Amygdala (tissue), 56 donors: ENCODE measurements at places on chromosomes 12 and 14.

DNA sequence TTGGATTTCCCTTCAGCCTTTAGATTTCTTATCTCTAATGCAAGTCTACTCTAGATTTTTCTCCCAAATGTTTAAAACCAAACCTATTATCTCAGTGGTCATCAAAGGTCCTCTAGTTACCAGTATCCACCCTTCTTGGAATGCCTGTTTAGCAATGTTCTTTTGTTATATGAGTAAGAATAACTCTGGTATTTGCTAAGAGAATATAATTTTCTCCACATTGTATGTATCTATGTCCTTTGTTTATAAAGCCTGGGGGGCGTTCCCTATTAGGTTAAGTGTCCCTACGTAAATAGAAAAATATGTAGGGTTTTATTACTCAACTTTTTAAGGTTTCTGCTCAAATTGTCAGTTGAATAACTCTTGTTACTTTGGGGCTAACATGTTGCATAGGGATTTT, 27.3 kb downstream of the PPM1A start:
- no peak for DNase-seq

DNA sequence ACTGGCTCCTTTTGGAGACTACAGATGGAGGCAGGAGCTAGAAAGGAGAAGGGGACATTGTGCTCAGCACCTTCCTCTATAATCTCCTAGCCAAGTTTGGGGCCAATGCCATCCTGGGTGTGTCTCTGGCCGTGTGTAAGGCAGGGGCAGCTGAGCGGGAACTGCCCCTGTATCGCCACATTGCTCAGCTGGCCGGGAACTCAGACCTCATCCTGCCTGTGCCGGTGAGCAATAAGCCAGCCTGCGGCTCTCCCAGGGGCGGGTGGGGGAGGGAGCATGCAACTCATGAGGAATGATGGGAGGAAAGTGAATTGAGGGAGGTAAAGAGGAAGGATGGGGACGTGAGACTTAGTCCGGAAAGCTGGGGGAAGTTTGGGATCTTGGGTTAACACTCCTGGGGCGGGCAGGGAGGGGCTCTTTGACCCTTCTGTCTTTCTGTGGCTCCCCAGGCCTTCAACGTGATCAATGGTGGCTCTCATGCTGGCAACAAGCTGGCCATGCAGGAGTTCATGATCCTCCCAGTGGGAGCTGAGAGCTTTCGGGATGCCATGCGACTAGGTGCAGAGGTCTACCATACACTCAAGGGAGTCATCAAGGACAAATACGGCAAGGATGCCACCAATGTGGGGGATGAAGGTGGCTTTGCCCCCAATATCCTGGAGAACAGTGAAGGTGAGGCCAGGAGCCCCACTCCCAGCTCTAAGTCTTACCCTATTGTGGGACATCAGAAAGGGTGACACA, 3.3 kb downstream of the ENO2 start:
- no peak for DNase-seq

GRCh38 chr12:106364261-106364660, 6.7 kb downstream of the POLR3B start:
- no peak for DNase-seq

DNA sequence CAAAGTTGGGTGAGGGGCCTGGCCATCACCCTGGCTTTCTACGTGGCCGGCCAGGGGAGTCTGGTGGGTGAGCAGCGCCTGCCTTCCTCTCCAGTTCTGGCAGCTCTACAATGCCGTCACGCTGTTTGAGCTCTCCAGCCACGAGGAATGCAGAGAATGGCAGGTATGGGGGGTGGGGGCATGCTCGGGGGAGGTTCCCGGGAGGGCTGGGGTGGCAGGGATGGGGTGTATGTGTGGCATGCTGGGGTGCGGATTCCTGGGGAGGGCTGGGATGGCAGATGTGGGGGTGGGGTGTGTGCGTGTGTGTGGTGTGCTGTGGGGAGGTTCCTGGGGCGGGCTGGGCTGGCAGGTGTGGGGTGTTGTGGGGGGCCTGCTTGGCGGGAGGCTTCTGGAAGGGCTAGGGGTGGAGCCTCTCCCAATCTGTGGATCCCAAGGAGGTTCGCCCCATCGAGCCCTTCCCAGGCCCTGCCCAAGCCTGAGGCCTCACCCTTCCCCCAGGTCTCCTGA, 18.5 kb downstream of the RHOF start:
- DNase-seq: no peak

GRCh38 chr14:75249251-75249957, 29.2 kb upstream of the FOS start:
- DNase-seq: no peak

DNA sequence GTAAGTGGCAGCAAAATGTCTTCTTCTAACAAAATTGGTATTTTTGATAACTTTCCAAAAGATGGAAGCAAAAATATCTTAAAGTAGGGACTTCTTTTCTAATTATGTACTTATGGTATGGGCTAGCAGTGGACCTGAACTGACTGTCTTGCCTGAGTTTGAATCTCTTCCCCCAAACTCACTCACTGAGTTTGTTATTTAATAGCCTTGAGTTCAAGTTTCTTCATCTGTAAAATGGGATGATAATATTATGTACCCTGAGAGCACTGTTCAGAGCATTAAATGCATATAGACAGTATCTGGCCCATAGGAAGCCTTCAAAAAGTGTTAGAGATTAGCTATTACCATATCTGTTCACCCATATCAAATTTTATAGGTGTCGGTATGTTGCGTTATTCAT, 210.4 kb upstream of the NUDT4 start:
- DNase-seq: no peak

DNA sequence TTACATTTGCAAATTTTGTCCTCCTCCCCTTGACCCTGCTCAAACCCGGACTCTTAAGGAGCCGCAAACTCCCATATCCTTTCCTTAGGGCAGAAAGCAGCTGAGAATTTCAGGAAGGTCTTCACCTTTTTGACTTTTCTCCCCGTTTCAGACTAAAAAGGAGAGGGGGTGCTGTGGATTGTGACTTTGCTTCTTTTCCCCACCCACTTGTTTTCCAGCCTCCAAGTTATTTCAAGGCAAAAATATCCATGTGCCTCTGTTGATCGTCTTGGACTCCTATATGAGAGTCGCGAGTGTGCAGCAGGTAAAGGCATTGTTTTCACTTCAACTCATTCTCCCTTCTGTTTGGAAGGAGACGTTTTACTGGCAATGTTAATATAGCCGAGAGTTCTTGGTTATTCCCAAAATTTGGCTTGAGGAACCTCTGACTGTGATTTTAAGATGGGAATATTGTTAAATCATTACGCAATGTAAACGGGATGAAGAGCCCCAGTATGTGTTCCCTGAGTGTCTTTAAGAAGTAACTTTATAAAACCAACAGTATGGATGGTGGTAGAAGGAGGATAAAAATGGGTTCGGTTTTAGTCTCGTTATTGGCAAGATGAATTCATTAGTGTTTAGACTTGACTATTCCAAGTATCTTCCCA, 663 bp downstream of the LRRK2 start:
- no peak for DNase-seq

DNA sequence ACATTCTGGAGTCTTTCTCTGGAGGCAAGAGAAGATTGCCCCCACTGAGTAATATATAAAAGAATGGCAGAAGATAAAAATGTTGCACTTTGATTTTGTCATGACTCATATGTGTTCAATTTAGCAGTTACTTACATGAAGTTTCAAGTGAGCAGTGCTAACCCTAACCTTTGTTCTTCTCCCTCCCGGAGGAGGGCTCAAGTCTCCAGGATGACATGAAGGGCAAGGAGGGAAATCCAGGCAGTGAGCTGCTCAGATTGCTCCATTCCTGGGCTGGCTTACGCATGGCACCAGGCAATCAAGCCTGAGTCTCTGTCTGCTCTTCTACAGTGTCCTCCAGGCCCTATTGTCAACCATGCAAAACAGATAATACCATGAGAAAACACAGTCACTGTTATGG, 322.3 kb downstream of the DUSP6 start:
- DNase-seq: no peak

DNA sequence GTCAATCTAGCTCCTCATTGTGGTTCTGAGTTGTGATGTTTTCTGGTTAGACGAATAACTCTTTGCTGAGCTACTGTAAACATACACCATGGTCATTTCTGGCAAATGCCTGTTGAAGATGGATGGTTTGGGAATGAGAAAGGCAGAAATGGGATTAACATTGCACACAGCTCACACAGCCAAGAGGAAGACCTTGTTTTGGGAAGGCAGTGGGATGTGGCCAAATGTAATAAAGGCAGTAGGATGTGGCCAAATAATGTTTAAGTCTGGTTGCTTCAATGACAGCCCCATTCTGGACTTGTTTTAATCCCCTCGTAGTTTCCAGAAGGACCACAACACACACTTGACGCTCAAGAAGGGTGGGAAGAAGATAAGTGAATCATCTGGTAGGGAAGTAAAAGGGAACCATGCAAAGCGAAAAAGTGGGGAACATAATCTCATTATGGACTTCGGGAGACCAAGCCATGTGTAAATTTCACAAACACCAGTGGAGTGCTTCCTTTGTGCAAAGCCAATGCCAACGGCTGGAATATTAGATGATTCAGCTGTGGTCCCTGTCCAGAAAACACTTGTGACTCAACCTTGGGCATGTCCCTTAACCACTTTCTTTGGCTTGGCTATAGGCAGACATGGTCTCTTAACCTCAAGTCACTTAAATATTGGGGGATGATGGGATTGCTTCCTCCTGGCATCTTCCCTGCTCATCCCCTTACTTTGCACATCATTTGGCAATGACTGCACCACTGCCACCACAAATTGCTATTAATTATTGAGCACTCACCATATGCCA, 284.4 kb upstream of the CRY1 start:
- no peak for DNase-seq

DNA sequence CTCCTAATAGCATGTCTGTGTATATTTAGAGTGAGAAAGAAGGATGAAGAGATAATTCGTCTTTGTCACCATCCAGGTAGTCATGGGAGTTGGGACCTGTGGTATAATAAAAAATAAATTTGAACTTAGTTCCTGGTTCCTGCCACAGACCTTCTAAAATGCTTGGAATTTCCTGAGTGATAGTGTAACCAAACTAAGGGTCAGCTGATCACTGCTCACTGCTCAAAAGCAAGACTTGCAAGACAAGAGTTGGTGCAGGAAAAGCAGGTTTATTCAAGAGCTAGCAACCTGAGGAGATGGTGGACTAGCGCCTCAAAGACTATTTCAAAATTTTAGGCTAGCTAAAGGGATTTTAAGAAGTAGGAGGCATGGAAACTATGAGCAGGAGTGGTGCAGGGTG, 19.1 kb downstream of the ANG start:
- DNase-seq: no peak

DNA sequence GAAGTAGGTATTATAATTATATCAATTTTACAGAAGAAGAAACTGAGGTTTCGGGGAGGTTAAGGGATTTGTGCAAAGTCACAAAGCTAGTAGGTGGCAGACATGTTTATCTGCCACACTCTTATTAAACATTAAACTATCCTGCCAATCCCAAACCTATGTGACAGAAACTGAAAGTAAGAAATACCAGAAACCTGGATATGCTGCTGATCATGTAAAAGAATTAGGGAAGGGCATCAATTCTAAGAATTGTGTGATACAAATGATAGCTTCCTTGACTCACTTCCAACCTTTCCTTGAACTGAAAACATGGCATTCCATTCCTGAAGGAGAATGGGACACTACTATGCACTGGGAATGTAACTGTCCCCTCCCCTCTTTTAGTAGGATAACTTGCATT, 16.9 kb downstream of the TAOK3 start:
- no peak for DNase-seq

DNA sequence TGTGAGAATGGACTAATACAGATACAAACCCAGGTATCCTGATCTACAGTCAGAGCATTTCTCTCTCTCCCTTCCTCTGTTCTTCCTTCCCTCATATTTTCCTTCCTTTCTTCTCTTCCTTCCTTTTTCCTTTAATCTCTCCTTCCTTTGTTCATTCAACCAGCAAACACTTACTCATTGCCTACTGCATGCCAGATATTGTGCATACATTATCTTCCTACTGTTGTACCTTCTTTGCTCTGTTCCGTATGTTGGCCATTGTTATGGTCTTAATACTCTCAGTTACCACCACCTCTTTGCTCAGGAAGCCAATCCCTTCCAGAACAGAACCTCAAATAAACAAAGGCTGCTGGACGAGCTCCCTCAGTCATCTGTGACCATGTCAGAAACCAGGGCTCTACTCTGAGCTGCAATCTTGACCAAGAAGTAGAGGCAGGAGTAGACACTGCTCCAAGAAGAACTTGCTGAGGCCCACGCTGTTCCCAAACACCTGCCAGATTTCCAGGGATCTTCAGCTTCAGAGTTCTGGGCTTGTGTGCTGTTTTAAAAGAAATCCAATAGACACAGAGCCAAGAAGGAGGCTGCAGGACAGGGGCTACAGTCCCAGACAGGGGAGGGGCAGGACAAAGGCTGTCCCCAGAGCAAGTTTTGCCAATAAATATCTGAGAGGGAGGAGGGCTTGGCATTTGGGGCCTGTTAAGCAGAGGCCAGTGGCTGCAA, 526.7 kb upstream of the TBX3 start:
- DNase-seq: no peak

DNA sequence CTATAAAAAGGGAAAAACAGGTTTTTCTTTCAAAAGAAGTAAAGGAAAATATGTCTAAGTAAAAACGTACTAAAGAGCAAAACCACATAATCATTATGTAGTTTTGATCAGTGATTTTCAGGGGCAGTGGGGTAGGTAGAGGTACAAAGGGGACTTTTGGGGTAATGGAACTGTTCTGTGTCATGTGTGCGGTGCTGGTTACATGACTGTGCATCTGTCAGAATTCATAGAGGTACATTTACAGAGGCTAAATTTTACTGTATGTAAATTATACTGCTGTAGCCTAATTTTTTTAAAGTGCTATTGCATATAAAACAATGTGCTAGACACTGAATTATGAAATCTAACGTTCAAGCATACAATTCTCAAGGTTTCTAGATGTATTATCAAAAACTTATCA, 2.0 kb downstream of the ESR2 start:
- DNase-seq: no peak

GRCh38 chr14:35368139-35368460, 36.4 kb downstream of the NFKBIA start:
- no peak for DNase-seq

- no peak for DNase-seq
Measured at GRCh38 chr12:121927813-121928212, 9.4 kb downstream of the CFAP251 start.

- DNase-seq: no peak
Measured at GRCh38 chr12:79534029-79534867, 156.5 kb downstream of the PAWR start.

- no peak for DNase-seq
Measured at GRCh38 chr12:34297790-34298164, 275.5 kb downstream of the ALG10 start.

- DNase-seq: no peak
Measured at GRCh38 chr12:95956557-95957145, 13.5 kb downstream of the AMDHD1 start.

DNA sequence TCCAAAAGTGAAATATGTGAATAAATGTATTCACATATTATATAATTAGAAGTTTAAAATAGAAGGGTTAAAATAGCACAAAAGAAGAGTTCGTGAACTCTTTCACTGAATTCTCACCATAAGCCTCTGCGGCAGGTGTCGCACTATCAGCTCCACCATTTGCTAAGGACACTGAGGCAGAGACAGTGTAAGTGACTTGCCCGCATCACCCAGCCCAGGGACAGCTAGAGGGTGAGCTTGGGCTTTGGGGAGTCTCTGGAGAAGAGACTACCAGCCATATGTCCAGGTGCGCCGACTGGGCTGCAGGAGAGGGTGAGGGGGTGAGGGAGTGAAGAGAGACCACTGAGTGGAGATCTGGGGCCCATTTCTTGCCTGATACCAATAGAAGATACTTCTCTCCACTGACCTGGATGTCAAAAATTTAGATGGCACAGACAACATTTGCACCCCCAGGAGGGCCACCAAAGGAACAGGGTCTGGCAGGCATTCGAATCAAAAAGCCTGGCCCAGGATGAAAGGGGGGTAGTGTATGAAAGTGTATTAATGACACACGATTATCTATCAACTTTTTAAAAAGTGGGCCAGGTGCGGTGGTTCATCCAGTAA, 28.5 kb downstream of the FAIM2 start:
- no peak for DNase-seq
